H1 (cell line): ENCODE measurements at places on chromosomes 4 and X.

DNA sequence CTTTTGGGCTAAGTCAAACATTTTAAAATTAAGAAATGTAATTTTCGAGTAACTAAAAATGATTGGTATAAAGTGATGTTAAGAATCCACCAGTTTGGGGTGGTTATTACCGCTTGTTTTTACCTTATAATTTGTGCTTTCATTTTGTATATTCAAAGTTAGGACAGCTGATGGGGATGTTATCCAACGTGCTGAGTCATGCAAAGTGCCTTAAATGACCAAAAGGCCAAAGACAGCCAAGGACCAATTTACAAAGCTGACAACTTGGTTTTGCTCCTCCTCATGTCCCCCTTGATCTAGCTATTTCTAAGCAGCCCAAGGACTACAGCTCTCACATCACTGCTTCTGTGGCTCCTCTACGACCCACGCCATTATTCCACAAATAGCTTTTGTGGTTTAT, 181.4 kb upstream of the PCDH7 start:
- no peak for DNase-seq

DNA sequence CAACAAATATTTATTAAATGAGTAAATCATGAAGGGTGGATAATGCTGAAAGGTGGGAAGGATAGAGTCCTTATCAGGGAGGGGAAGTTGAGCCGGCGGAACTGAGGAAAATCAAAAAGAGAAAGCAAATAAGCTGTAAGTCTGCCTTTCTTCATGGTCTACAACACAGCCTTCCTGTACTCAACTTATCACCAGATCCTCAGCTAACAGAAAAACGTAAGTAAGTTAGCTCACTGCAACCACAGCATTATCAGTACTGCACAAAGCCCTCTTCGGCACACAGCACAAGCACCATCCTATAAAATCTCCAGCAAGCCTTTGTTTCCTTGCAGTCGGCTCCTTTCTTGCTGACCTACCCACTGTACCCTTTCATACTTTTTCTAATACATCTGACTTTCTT, 70.3 kb downstream of the CRMP1 start:
- no peak for DNase-seq

GRCh38 chr4:151340751-151341385, 15.5 kb upstream of the SH3D19 start:
- no peak for DNase-seq

GRCh38 chr4:76341063-76341462, 34.5 kb downstream of the STBD1 start:
- no peak for DNase-seq

DNA sequence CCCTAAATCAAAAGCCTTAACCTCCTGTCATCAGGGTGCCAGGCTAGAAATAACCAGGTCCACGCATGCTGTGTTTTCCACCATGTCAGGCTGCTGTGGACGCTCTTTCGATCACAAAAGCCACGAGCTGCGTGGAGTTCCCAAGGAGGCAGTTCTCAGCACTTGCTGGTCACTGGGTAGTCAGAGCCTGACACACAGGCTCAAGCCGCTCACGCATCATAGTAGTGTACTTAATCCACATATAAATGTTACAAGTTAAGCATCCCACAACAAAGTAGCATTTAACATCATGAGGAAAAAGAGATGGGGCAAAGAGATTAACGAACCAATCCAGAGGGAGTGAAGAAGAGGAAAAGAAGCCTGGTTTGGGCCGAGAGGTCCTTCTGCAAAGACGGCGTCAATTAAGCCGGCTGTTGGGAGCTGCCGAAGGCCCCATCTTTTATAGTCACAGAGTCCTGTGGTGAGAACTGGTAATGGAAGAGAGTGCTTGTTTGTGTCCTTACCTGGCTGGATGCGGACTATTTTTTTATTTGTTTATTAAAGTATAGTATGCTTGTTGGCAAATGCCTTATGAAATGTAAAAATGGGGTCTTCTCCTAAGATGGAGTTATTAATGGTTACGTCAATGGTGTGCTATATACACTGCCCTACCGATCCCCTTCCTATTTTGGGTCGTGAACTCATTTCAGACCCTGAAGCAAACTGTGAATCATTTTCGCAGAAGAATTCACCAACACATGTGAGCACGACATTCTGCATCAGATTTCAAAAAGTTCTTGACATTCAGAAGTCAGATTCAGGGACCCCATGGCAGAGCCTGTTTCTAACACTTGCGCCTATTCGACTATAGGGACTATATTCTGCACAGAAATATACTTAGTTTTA, 675 bp downstream of the PRIMPOL start:
- DNase-seq, result no peak

- no peak for DNase-seq
Observed at GRCh38 chr4:123278755-123279154, 117.8 kb upstream of the SPRY1 start.

DNA sequence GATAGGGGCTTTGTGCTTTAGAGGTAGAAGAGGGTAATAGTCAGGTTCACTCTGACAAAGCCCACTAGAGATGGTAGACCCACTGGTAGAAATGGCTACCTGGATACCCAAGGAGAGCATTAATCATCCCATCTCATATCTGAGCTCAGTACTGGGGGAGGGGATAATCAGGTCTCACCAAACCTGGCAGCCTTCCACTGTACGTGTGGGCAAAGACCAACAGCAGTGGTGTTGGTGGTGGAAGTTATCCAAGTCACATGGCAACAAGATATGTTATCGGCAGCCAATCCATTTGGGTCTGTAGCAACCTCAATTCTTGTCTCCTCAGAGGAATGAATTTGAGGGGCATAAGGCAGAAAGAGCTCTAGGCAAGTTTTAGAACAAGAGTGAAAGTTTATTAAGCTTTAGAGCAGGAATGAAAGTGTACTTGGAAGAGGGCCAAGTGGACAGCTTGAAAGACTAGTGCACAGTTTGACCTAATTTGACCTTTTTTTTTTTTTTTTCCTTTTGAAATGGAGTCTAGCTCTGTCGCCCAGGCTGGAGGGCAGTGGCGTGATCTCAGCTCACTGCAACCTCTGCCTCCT, 67.0 kb upstream of the CXCL13 start:
- no peak for DNase-seq

- DNase-seq, result no peak
Observed at GRCh38 chr4:154985673-154986072, 204.6 kb downstream of the RBM46 start.

DNA sequence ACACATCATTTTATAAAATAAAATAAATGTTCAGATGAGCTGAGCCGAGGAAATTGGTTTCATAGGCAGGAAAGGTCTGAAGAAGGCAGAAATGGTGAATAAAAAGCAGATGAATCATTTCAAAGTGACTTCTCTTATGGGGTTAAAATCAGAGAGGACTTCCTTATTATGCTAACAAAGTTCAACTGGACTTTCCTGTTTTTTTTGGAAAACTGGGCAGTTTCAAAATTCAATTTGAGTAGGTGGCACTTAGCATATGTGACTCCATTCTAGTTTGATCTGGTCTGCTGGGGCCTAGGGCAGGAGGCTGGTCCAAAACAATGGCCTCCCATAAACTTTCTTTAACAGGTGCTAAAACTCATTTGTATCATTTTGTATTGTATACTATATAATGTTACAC, 1794.9 kb upstream of the TENM3 start:
- DNase-seq, result no peak

GRCh38 chr4:154478128-154478527, 13.5 kb downstream of the DCHS2 start:
- DNase-seq, result no peak

DNA sequence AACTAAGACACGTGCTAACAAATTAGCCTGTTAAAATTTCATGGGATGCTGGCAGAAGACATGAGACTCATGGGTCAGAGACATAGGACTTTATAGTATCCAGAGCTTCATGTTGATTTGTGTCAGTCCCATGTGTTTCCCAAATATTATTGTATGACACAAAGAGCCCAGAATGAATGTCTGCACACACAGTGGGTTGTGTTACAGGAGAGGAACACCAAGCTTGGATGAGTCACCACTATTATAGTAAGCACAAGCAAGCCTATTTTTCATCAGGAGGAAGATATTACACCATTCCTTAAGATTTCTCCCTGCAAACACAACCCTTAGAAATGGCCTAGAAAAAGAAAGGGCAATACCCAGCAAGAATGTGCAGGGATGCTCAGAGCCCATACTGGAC, 15.4 kb downstream of the BBS12 start:
- DNase-seq, result no peak

DNA sequence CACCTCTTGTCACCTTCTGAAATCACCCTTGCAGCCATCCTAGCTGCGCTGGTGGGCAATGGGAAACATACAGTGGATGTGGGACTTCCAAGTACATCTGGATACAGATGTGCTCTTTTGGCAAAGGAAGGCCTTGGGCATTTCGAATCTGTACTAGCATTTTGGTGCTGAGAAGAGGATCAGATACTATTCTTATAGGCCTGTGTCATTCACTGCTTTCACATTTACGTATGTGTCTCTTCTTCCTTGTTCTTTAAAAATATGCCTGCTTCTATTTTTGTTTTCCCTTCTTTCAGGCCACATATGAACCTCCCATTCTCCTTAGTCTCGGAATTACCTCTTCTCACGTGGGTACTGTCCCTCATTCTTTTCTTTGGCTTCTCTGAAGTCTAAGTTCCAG, 53.1 kb downstream of the EFNB1 start:
- no peak for DNase-seq

DNA sequence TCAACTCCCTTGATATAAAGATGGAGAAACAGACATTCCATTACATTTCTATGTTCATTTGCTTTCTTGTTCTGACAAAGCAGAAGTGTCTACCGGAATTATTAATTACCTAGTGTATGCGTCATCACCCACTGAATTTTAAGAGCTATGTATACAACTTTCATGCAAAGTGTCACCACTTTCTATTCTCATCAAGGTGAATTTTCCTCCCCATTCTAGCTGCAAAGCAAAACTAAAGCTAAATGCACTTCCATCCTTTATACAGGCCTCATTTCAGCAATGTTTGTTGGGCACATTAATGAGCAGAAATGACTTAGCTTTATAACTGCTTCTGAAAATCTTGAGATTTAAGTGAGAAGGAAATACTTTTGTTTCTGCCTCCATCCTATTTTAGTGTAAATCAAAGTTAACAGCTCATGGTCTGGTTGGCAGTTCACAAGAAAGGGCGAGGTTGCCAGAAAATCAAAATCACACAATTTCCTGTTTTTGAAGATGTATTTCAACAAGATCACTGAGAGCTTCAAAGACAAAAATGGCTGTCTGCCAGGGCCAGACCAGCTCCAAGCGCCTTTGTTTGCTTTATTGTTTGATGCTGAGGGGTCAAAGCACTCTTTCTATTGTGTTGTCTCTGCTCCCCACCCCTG, 7.2 kb upstream of the FAM9C start:
- no peak for DNase-seq

- no peak for DNase-seq
Observed at GRCh38 chrX:16981980-16982379, 35.5 kb downstream of the REPS2 start.

GRCh38 chrX:40009462-40009851, 88.3 kb downstream of the BCOR start:
- no peak for DNase-seq

GRCh38 chr4:161061046-161061445, 1102.8 kb downstream of the FSTL5 start:
- no peak for DNase-seq
